Fibroblast of lung (primary cell): ENCODE measurements at places on chromosomes 12 and 14.

GRCh38 chr12:24911271-24911791 lies 37.6 kb downstream of the BCAT1 start:
- peak; percentile 94 for DNase-seq

GRCh38 chr12:121857322-121858246 lies 1.1 kb downstream of the HPD start:
- peak; percentile 13 for DNase-seq

DNA sequence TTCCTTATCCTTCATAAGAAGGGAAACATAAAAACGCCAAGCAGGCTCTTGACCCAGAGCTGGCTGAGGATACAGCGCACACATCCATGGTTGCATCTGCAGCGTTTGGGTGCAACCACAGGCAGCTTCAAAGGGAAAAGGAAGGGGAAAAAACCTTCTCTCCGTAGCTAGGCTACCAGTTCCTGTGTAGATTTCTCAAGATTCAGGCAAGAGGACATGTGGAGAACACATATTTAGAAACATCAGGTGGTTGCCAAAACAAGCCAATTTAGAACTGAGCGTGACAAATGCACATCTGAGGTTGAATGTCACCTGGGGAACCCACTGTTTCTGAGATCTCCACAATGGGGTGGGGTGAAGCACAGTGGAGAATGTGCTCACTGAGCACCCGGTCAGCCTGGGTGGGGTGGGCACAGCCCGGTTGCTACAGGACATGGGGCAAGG lies 78.3 kb upstream of the BDKRB2 start:
- no peak for DNase-seq

DNA sequence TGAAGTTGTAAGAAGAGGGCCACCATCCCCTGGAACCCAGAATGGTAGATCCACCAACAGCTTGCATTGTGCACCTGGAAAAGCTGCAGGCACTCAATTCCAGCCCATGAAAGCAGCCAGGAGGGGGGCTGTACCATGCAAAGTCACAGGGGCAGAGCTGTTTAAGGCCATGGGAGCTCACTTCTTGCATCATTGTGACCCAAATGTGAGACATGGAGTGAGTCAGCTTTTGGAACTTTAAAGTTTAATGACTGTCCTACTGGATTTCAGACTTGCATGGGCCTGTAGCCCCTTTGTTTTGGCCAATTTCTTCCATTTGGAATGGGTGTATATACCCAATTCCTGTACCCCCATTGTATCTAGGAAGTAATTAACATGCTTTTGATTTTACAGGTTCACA lies 50.8 kb downstream of the SLC16A7 start:
- no peak for DNase-seq

GRCh38 chr14:46550836-46551235 lies 100.7 kb downstream of the RPL10L start:
- no peak for DNase-seq

- DNase-seq: no peak
Observed at GRCh38 chr14:86954623-86955022, 1038.4 kb downstream of the GALC start.

DNA sequence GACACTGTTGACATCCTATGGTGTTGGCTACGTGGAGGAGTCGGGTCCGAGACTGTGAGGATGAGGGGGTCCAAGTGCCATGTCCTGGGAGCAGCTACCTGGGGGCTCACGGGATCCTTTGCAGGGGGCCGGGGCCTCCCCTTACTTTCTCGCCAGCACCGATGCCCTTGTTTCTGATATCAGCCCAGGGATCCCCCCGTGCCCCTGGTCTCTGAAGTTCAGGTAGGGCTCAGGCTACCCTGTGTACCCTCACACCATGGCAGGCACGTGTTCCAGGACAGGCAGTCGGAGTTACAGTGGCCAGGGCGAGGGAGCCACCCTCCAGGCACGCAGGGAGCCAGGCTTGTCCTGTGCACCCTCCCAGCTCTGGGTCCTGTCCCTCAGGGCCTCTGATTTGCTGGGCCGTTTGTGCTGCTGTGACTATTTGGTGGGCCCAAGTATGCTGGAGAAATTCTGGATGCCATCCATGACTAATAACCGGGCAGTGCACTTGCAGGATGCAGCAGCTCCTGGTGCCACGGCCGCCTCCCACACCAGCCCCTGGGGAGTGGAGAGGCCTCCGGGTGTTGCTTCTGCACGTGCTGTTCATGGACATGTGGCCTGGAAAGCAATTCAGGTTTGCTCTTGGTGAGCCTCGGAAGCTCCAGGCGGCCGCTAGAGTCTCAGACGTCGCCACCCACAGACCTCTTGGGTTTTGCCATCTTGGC lies 93.1 kb upstream of the SFSWAP start:
- no peak for DNase-seq

DNA sequence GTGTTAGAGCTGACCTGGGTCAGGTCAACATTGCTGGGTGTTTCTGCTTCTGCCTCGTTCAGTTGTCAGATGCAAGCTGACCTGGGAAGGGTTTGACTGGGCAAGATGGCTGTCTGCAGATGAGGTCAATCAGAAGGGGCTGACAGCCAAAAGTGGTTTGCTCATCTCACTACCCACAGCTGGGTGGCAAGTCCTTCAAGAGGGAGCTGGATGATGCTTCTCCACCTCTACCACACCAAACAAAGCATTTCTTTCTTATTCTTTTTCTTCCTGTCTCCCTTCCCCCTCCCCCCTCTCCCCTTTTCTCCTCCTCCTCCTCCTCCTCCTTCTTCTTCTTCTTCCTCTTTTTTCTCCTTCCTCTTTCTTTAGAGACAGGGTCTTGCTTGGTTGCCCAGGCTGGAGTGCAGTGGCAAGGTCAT lies 268.2 kb upstream of the PLEKHG7 start:
- no peak for DNase-seq

GRCh38 chr12:68454892-68455291 lies 122.7 kb upstream of the MDM1 start:
- DNase-seq: no peak

- no peak for DNase-seq
Observed at GRCh38 chr14:90556012-90556477, 159.2 kb downstream of the CALM1 start.

DNA sequence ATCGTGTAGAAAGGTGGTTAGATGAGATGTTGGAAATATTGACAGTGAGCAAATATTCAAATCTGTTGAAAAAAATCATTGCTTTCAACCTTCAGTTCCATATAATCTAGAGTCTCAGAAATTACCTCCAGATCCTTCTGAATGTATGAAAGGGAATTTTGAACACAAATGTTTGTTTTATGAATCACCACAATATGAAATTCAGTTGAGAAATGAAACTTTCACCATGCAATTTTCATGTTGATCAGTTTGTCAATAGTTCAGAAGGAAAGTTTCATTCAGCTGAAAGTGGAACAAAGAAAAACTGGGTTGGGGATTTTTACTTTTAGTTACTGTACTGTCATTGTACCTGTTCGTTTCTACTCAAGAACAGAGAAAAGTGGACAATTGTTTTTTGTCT lies 953.6 kb downstream of the SLC6A15 start:
- no peak for DNase-seq

- DNase-seq: peak; percentile 27
Observed at GRCh38 chr12:124126950-124127655, 154.1 kb downstream of the ZNF664 start.

DNA sequence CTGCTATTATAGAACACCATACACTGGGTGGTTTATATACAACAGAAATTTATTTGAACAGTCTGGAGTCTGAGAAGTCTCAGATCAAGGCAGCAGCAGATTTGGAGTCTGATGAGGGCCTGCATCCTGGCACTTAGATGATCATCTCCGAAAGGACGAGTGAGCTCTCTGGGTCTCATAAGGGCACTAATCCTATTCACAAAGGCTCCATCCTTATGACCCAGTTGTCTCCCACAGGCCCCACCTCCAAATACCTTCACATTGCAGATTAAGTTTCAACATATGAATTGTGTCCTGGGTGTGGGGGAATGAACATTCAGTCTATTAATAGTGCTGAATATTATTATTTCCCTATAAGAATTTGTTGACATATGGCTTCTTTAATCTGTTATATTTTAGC lies 53.6 kb downstream of the FBXO34 start:
- no peak for DNase-seq

DNA sequence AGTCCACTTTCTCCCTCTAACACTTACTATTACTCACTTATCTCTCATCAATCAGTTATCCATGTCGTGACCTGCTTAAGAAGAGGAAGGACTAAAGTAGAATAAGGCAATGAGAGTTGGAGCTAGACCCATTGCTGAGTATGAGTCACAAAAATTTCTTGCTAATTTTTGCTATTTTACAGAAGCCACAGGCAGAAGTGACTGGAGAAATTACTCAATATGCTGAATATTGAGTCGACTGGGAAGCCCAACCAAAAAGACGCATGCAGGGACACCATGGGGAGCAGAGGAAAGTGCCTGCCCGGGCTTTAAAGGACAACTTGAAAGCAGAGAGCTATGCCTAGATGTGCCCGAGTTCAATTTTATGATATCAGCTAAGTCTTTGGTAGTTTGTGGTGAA lies 115.4 kb upstream of the FOXG1 start:
- DNase-seq: peak; percentile 89

DNA sequence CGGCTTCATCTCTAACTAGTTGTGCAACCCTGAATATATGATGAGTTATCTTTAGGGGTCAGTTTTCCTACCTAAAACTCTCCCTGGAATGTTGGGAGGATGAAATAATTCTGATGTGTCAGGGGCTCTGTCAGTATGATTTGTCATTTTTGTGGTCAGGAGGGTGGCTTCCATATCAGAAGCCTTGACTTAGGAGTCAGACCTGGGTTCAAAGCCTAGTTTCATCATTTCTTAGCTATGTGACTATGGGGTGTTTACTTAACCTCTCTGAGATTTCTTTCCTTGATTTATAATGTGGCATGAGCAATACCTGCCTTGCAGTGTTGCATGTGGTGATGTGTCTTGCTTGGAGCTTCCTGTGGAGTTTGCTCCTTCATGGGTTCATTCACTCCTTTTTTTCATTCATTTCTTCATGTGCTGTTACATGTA lies 146.8 kb downstream of the CHST11 start:
- DNase-seq: peak; percentile 92

GRCh38 chr14:22450266-22450665 lies 138.8 kb downstream of the DAD1 start:
- DNase-seq: no peak

DNA sequence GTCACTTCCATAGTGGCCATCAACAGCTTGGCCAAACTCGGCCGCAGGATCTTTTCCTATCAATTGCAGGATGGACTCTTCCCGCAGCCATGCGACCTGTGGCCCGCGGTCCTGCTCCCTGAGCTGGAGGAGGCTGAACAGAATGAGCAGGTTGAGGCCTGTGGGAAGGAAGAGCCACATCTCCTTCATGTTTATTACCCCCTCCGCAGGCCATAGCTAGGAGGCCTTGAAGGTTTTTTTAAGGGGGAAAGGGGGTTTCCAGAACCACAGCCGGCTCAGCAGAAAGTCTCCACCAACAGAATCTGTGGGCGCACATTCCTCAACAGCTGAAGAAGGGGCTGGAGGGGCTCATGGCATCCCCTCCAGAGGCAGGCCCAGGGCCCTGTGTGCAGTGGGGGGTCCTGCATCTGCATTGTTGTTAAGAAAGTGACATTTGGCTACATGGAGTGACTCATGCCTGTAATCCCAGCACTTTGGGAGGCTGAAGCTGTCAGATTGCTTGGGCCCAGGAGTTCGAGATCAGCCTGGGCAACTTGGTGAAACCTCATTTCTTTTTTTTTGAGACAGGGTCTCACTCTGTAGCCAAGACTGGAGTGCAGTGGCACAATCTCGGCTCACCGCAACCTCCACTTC lies 25.2 kb upstream of the PPP1R13B start:
- DNase-seq: no peak

- DNase-seq: peak; percentile 67
Observed at GRCh38 chr12:16323010-16323409, 24.4 kb upstream of the MGST1 start.

DNA sequence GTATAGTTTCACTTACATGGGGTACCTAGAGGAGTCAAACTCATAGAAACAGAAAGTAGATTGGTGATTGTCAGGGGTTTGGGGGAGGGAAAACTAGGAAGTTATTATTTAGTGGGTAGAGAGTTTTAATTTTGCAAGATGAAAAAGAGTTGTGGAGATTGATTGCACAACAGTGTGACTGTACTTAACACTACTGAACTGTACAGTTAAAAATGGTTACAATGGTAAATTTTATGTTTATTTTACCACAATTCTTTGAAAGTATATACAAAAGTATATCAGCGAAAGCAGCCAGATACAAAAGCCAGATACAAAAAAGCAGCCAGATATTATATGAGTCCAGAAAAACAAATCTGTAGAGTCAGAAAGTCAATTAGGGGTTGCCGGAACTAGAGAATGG lies 247.6 kb downstream of the IPO8 start:
- no peak for DNase-seq

DNA sequence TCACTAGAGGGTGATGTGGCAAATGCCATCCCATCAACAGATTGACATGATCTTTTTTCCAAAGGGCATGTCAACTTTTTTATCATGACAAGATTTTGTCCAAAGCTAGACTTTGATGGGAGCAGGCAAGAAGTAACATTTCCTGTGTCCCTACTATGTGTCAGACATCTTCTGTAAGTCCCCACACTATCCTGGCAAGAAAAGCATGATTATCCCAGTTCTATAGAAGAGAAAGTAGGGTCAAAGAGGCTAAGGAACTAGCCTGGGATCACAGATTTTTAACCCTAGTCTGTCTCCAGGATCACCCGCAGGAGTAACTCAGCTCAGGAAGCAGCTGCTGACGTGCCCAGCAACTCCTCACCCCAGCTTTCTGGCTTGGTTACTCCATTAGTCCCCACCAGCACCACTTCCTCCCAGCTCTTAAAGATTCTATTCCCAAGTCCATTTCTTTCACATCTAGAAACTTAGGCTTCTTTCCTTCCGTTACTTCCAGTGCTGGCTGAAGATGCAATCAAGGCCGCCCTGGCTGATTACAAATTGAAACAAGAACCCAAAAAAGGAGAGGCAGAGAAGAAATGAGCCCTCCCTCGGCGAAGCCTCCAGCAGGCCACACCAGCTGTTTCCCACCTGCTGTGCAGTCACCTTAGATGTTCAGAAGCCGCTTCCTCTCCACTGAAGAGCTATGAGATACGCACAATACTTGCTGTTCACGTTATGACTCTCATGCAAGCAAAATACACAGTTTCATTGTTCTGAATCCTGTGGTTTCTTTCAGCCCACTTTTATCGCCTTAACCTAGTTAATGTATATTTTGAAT lies 6.2 kb downstream of the ISCU start:
- no peak for DNase-seq

DNA sequence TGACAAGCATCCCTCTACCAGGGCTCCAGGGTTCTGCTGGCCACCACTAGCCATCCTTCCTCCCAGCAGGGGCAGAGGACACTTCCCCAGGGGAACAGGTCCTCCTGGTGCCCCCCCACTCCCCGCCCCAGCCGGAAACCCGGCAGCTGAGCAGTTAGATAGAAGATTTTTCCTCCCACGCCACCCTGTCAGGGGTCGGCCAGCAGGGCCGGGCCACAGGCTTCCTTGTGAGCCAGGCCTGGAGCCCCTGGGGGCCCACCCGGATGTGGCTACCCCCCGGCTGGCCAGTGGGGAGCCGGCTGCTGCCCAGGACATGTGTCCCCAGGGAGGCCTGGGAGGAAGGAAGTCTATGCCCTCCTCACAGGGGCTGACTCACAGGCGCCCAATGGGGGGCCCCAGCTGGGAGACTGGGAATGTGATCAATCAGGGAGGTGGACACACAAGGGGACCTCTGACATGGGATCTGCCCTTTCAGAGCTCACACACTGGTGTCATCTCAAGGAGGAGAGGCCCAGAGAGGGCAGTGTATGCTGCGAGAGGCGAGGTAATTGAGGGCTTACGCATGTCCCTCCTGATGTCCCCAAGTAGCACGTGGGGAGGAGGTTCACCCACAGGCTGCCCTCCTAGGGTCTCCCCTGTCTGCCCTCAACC lies 4.2 kb downstream of the SH2B3 start:
- DNase-seq: peak; percentile 81
